ENCODE measurements at places on chromosomes 2 and 18.
A peak's percentile ranks its signal among the peaks of the same experiment; 100 is the strongest.

GRCh38 chr2:121321476-121321875, 36.5 kb upstream of the TFCP2L1 start:
- no peak for DNase-seq

- DNase-seq: no peak
Observed at GRCh38 chr2:196711625-196712024, 72.1 kb downstream of the CCDC150 start.

DNA sequence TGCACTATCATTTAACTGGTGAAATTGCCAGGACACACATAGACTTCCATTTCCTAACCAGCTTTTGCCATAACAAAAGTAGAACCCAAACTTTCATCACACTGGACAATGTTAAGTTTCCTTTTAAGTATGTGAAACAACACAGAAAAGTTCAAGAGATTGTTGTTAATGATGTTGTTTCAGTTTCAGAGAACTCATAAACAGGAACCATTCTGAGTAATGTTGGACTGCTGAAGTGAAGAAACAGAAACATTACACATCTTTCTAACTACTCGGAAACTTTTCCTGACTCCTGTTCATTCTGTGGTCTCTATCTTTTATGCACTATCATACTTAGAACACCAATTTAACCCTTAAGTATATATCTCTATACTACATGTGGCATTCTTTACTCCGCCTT, 179.2 kb downstream of the RIT2 start:
- no peak for DNase-seq

GRCh38 chr2:153477636-153478288, 800 bp downstream of the RPRM start:
- peak; percentile 18 for DNase-seq

GRCh38 chr2:119158563-119159347, at the start of gene C1QL2:
Gene C1QL2, minus strand, starts transcription at chr2:119158751. Its CDS starts 482 bp downstream, at chr2:119158269.
- DNase-seq: no peak

DNA sequence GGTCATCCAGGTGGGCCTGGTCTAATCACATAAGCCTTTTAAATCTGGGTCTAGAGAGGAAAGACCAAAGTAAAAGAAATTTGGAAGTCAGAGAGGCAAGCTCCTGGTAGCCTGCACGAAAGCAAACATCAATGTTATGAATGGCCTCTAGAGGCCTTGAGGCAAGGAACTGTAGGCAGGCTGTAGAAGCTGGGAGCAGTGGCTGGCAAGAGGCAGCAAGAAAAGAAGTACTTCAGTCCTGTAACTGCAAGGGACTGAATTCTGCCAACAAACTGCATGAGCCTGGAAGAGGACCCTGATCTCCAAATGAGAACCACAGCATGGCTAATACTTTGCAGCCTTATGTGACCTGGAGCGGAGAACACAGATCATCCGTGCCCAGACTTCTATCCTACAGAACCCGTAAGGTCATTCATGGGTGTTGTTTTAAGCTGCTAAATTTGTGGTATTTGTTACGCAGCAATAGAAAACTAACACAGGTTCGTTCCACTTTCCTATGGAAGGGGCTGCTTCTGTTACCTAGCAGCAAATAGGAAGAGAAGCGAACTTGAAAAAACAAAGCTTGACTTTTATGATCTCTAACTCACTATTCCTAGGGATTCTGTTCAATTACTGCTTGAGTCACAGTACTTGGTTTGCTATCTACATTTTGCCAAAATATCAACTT, 1.2 kb downstream of the IMMT start:
- no peak for DNase-seq

DNA sequence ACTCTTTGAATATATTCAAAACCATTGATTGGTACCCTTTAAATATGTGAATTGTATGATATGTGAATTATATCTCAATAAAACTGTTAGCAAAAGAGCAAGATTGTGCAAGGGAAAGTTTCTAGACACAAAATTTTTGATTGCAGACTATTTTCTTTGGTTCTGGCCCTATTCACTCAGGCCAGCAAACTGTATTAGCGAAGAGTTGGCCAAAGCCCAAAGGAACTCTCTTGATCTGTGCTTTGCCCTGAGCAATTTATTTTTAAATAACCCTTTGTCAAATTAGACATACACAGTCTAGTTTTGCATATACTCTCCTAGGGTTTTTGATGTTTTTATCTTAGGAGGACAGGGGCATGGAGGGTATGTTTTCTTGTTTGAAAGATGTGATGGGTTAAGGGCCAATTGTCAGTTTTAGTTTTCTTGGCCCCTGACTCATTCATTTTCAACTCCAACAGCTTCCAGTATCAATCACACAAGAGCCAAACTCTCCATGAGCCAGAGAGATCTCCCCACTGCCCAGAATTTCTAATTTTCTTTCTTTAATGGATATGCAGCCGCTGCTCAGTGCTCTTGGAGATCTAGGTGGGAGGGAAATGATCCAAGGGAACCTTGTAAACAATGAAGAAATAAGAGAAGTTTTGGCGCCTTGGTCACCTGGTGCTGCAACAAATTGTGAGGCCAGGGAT, 231.5 kb downstream of the SRBD1 start:
- DNase-seq: no peak

DNA sequence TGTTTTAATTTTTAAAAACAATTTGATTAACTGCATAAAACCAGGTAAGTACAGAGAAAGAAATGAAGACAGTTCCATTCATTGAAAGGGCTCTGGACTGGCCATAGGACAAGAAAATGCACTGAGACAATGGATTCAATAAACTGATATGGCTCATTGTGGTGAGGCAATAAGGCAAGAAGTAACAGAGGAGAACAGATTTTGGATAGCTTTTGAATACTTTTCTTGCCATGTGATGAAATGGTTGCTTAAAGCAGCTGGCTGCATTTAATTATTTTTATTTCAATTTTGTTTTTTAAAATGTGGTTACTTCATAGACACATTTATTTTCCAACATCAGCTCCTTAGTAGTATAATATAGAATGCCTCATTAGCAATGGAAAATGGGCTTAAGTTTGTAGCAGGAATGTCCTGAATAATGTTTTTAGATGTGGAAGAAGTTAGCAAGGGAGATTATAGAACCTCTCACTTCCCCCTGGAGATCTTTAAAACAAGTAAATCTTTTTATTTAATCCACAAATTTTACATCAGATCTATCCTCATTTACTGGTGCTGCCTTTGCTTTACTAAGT, 646.9 kb upstream of the ZEB2 start:
- no peak for DNase-seq

- peak; percentile 61 for DNase-seq
Observed at GRCh38 chr2:144240656-144241339, 279.1 kb downstream of the ZEB2 start.

DNA sequence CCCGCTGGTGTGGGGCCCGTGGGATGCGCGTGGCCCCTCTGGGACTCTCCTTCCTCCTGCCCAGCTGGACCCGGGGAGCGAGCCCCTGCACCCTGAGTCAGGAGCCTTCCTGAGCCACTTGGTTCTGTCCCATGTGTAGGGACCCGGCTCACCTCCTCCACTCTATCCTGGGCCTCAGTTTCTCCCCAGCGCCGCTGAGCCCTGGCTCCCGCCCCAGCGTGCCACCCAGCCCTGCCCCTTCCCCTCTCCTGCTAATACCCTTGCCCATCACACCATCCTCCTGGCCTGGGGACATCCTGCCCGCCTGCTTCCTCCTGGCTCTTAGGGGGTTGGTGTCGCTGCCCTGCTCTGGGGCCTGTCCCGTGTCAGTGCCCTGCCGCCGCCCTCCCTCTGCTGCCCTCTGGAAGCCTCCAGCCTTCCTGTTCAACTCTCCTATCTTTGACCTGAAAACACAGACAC, 24.8 kb downstream of the GPC1 start:
- DNase-seq: no peak

GRCh38 chr18:35618696-35619095, 37.2 kb downstream of the GALNT1 start:
- DNase-seq: no peak

Data from B cell (primary cell).